ENCODE measurements at places on chromosomes 7 and 10.
A peak's percentile ranks its signal among the peaks of the same experiment; 100 is the strongest.

DNA sequence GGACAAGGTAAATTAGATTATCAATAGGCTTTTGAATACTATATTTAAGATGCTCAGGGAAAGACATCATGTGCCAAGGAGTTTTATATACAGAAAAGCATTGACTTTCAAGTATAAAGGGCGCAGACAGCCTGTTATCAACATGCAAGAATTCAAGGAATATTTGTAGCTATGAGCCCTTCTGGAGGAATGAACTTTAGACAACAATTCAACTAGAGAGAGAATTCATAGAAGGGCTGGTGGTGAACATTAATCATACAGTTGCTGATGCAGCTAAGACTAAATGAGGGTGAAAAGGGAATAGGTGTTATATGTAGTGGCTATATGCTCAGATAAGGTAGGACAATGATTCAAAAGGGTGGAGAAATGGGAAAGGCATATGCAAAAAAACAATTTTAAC is 41.2 kb downstream of the AOAH start:
- DNase-seq: no peak

DNA sequence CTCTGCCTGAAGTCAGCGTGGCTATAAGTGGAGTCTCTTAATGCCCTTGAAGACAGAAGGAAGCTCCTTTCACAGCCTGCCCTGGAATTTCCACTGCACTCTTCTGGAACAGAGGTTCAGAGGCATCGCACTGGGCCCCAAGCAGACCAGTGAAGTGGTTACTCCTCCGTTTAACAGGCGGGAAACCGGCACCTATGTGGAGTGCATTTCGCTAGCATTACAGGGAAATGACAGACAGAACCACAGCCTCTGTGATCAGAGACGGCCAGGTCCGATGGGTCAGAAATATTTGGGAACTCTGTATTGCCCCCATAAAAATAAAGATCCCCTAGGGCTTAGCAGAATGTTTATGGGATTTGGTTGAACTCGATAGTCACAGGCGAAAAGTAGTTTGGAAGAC is 406.9 kb upstream of the PRKCQ start:
- DNase-seq: no peak

DNA sequence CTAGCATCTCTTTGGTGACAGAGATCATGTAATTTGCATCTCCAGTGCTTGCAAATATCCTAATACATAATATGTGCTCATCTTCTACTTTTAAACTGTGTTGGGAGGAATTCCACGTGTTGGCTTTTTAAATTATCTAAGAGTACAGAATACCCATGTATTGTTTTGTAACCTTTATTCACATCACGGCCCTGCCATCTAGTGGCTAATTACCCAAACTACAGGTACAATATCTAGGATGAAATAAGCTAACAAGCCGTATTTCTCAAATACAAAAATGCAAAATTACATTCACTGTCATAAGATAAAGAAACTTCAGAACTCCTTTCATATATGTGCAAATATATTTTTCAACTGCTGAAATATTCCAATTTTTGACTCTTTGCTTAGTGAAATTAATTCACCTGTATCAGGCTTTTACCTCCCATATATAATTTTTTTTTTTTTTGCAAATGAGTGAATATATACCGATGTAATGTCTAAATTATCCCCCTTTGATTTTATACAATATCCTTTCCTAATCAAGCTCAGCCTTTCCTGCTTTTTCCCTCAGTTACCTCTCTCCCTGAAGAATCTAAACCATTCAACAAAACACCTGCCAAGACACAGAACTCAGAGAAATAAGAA is 30.3 kb upstream of the LSM8 start:
- DNase-seq: peak; percentile 35

- peak; percentile 12 for DNase-seq
These were observed 136.3 kb downstream of the ELFN1 start for GRCh38 chr7:1806354-1806753.

- no peak for DNase-seq
These were observed 39.9 kb downstream of the STRA8 start for GRCh38 chr7:135273581-135273980.

DNA sequence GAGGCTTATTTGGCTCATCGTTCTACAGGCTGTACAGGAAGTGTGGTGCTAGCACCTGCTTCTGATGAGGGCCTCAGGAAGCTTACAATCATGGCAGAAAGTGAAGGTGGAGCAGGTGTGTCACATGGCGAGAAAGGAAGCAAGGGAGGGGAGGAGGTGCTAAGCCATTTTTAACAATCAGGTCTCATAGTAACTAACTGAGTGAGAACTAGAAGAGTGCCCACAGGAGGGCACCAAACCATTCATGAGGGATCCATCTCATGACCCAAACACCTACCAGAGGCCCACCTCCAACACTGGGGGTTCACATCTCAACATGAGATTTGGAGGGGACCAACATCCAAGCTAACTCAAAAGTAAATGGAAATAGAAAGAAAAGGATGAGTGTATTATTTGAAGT is 78.1 kb downstream of the CXCL12 start:
- no peak for DNase-seq

- no peak for DNase-seq
These were observed 98.3 kb downstream of the TMEM130 start for GRCh38 chr7:98771519-98771918.

DNA sequence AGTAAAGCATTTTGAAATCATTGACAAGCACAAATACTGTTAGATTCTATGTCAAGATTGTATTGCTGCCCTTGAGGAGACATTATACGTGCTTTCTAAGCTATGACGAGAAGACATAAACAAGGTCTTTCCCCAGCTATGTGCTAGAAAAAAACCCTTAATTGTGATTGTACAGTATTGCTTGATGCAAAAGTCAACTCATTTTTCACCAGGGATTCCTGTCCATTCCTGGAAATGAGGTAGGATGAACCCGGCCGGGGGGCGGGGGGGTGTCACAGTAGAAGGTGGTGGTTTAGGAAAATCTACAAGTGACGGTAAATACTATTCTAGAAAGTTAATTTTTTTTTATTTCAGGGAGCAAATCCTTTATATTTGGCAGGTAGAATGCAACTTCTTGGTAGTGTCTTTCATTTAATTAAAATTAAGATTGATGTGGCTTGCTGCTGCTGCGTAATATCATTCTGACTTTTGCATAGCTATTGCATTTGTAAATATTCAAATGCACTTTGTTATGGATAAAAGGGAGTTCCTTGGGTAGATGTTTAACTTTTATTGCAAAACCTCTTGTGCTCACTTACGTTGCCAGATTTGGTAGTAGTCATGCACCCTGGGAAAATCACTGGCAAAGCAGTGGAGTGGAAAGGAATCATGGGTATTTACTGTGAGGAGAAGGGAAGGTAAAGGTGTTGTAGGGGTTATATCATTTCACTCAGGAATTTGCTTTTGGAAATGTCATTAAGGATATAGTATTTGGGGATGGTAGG is 164.4 kb upstream of the PRPS1L1 start:
- DNase-seq: no peak

DNA sequence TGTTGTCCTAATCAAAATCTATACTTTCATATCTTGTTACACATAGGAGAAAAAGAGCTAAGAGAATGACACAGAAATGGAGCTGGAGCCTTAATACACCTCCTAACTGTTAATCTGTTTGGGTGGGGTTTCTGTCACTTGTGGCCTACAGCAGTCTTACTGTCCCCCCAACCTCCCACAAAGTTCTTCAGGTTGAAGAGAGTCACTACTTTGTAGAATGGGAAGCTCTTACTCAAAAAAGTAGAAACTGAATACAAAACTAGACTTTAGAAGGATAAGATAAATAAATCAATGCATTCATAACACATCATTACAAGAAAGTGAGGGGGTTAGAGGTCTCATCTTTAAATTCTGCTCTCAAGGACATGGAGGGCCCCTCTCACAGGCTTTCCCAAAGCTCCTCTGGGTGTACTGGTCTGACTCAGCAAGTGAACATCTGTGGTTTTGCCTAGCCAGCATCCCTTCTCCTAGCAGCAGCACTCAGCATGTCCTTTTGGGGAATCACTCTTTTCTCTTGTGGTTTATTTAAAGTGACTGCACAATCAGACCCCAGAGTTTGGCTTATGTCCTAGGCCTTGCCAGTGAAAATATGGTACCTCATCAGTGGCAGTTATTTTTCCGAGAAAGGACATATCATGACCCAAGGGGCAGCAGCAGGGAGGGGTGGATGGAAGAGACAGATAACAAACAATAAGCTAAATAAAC is 2.0 kb upstream of the BLVRA start:
- DNase-seq: peak; percentile 54

DNA sequence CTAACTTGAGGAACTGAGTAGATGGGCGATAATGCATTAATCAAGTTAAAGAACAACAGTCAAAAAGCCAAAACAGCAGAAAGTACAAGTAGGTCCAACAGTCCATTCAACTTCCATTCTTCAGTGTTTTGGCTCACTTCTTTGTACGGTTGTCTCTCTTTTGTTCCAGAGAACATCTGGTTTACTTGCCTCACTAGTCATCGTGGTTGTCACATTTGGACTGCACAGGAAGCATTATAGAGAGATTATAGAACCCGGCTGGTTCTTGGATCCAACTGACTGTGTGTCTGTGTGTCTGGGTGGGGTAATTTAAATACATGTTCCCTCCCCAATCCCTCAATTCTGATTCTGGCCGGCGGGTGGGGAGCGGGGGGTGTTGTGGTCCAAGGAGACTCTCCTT is 1.8 kb upstream of the CEP41 start:
- DNase-seq: no peak

DNA sequence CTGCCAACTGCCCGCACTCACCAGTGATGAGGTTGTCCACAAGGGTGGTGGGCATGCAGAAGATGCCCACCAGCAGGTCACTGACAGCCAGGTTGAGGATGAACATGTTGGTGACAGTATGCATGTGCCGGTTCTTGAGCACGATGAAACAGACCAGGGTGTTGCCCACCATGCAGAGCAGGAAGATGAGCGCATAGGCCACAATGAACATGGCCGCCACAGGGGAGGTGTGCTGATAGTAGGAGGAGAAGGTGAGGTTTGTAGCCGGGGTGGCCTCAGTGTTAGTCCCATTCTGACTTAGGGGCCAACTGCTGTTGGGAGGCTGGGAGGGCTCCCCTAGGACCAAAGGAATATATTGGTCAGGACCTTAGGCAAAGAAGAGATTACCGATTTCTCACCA is 17.7 kb downstream of the NPFFR1 start:
- DNase-seq: no peak

DNA sequence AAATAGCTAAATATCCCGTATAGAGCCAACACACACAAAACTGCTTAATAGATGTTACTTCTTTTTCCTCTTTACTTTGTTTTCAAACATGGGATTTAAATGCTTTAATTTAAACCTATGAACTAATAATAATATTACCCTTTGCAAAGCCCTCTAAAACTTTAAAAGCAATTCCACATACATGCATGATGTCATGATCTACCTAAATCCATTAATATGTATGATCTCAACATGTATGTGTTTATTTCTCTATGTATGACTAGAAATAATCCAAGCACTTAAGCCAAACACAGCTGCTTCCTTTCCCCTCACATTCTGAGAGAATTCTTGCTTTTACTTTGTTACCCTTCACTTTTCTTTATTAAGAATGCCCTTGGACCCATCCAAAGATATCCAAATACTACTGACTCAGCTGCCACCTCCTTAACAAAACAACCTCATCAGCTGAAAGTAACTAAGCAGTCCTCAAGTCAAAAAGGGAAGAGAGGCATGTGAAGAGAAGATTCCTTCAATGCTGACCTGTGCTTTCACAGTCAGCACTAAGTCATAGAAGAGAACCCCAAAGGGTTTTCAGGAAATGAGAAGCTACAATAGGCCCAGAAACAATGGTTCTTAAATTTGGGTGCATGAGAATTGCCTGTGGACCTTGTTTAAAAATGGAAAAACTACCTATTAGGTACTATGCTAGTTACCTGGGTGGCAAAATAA is 266.4 kb upstream of the LRGUK start:
- no peak for DNase-seq

DNA sequence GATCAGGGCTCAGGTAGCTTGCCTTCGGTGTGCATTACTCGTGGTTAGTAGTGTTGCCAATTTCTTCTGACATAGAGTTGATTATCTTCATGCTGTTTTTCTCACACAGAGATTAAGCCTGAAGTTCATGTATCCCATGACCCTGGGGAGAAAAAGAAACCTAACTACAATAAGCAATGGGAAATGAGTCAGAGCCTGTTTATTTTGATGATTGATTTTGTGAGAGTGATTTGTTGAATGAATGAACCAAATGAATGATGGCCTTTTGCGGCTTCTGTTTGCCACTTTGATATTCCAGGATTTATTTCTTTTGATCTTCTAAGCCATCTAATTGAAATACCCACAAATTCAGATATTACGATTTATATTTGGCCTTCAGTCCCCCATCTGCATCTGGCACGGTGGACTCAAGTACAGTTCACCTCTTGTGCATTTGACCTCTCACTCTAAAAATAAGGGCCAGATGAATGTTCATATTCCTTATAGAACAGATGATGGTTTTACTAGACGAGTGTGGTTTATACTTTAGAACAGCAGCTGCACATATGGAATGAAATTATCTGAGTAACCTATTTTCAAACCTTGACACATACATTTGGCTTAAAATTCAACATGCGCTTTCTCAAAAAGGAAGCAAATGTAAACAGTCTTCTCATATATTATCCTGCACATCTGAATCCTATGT is 110.7 kb downstream of the PLCE1 start:
- DNase-seq: no peak

- DNase-seq: peak; percentile 86
These were observed 172.6 kb upstream of the TNRC18 start for GRCh38 chr7:5596046-5596895.

GRCh38 chr10:43076311-43076875 is 476 bp upstream of the RET start:
- DNase-seq: no peak

DNA sequence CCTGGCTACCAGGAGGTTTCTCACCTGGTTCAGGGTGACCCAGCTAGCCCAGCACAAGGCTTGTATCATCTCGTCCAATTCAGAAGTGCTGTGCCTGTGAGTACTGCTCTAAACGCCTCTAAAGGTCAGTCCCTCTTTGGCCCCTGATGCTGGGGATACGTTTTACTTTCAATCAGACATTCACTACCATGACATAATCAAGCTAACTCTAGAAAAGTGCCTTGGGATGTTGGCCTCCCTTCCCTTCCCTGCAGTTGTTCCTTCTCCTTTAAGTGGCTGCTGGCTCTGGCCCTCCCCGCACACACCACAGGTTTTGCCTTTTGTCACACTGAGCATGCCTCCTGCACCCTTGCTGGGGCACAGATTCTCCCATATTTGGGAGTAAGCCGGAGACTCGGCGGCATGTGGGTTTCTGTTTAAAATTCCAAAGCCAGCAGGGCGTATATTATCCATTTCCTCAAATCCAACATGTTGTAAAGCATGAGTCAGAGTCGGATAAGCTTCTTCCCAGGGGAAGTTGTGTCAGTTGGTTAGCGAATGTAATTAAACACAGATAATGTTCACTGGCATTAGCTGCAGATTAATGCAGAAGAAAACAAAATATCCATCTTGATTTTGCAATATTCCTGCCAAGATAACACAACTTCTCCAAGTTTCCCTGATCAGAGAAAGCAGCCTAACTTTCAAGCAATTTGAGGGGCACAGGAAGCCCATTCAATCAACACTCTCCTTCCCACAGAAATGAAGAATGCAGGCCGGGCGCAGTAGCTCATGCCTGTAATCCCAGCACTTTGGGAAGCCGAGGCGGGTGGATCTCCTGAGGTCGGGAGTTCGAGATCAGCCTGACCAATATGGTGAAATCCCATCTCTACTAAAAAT is 31.8 kb upstream of the VCL start:
- peak; percentile 93 for DNase-seq

GRCh38 chr10:76002262-76002854 is 570.9 kb downstream of the LRMDA start:
- DNase-seq: no peak

Measured in PC-9 (cell line).